ENCODE measurements at places on chromosomes 3 and 15.
A peak's percentile ranks its signal among the peaks of the same experiment; 100 is the strongest.

GRCh38 chr3:7508821-7509220 is 647.9 kb downstream of the GRM7 start:
- no peak for DNase-seq

GRCh38 chr3:196081002-196081833 is 672 bp downstream of the TFRC start:
- peak; percentile 40 for DNase-seq

GRCh38 chr3:109984976-109985375 is 647.6 kb upstream of the DPPA4 start:
- no peak for DNase-seq

DNA sequence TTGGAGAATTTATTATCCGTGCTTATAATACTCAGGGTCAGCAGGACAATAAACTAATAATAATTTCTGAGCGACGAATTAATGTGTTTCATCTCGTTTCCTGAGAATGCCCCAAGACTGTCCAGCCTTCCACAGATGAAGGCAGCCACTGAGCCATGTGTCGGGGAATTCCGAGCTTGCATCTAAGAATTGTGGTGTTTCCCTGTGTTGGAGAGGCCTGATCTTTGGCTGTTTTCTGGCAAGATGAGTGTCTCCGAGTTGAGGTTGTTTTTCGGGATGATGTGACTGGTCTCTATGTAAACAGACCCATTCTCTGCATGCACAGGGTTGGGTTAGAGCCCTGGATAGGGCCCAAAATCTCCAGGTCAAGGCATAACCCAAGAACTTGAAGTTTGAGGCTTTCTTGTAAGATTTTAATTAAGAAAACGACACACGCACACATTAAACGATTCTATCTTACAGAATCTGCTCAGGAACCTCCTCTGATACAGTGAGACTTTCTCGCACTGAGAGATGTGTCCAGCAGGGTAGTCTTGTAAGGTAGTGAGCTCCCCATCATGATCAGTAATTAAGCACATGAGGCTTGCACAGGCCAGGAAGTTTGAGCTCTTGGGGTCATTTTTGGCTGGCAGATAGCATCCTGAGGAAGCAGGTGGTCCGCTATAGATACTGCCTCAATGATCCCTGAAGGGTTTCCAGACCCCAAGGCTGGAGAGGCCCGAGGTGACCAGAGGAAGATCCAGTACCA is 14.4 kb downstream of the FGD5 start:
- no peak for DNase-seq

DNA sequence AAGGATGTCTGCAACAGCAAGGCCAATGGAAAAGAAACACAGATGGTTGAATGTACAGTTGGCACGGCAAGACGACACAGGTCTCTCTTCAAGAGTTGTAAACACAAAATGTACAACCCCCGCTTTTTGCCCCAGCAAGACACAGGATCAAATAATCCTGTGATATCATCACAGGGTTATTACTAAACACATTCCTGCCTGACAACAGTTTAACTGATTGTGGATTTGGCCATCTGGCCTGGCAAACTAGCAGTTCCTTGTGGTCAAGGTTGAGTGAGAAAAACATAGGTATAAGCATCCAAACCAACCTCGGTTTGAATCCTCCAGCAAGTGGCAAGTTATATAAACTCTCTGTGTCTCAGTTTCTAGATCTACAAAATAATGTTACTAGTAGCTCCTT is 23.4 kb downstream of the PARP16 start:
- DNase-seq = no peak

DNA sequence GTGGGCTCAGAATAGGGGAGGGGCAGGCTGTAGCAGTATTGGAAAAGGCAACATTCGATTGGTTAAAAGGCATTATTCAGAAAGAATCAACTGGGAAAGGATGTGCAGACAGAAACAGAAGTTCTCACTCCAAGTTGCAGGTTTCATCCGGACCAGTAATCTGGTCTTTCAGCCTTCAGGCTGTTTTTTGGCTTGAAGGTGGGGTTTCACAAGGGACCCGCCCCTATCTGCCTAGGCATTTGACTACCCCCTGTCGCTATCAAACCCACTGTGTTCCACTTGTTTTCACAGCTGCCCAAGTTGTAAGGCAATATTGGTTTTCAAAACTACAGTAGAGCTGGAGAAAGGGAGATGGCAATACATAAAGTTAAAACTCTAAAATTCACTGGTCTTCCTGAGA is 96.9 kb downstream of the VPS8 start:
- no peak for DNase-seq

DNA sequence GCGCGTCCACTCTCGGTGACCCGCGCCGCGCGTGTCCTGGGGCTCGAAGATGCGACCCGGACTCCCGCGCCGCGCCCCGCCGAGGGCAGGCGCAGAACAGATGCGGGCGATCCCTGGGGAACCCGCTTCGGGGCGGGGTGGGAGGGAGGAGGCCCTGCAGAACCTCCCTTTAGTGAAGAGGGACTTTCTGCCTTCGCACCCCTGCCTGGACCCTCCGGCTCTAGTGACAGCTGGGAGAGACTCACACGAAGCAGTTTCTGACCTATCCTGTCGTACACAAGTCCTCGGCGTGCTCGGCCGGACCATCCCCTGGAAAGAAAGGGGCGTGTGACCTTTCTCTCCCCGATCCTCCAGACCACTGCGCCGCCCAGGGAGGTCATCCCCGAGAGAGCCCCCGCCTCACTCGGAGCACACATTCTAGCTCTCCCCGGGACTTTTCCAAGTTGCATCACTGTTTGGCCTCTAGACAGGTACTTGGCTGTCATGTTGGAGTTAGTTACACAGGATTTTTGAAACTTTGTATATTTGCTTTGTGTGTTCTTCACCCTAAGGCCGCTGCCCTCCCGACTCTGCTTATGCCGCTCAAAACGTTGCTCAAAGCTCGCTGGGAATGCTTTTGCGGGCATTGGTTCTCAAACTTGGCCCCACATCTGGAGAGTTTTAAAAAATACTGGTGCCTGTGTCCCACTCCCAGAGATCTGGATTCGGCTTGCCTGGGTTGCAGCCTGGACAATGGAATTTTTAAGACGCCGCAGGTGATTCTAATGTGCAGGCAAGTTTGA is 582 bp downstream of the CGNL1 start:
- DNase-seq = no peak
